Suppressor macrophage (primary cell): ENCODE measurements at places on chromosomes 4 and X.

DNA sequence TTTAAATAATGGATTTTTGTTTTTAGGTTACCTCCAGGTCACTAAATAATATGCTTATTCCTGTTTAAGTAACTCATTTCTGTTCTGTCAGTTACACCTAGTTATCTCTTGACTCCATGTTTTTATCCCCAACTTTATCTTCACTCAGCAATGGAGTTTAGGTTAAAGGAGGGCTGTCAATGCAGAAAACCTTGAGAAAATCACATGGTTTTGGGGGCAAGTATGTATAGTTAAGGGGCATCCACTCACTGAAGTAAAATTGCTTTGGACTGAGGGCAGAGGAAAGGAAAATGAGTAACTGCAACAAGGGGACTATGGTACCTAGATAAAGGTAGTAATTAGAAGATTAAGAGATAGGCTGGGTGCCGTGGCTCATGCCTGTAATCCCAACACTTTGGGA lies 87.1 kb downstream of the UBE2K start:
- DNase-seq, result no peak

DNA sequence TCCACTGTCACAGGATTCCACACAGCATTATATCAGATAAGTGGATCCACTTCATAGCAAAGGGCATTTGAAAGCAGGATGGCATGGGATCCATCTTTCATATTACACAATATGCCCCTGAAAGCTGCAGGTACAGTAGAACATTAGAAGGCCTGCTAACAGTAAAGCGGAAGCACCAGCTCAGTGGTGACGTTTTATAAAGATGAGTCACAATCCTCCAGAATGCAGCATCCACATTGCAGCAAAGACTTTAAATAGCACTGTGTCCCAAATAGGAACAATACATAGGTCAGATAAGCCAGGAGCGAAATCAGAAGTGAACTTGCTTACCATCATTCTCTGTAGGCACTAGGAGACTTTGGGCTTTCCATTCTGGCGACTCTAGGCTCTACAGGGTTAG lies 609.5 kb upstream of the FAT1 start:
- DNase-seq, result no peak

DNA sequence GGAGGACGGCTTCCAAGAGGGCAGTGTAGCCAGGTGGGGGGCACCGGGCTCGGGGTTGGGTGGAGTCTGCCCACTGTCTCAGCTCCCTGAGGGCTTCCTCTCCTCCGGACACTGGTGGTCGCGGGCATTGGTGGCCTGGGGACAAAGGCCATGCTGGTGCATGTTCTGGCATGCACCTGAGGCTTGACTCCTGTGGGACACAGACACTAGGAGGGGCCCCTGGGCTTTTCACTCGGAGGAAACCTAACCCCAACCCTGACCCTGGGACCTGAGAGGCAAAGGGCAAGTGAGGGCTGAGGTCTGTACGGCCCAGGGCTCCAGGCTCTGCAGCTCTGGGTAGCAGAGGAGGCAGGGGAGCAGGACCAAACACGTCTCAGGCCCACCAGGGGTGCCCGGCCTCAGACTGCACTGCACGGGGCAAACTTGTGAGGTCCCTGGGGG lies 22.3 kb upstream of the FGFR3 start:
- DNase-seq, result no peak

- no peak for DNase-seq
These were observed 1197.3 kb downstream of the TECRL start for GRCh38 chr4:63211776-63212479.

GRCh38 chrX:108186811-108187210 lies 95.2 kb downstream of the ATG4A start:
- DNase-seq, result no peak

DNA sequence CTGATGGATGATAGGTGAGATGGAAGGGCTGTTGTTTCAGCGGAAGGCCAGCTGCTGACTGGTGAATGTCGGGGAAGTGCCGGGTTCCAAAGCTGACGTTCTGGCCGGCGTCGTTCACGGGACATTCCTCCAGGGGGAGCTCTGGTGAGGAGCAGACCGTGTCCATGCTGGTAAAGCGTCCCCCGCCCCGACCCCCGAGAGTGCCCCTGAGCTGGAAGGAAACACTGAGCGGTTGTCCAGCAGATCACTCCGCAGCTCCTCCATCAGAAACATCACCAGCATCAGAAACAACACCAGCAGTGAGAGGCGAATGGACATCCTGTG lies 18.6 kb upstream of the ADRA2C start:
- peak; percentile 15 for DNase-seq

DNA sequence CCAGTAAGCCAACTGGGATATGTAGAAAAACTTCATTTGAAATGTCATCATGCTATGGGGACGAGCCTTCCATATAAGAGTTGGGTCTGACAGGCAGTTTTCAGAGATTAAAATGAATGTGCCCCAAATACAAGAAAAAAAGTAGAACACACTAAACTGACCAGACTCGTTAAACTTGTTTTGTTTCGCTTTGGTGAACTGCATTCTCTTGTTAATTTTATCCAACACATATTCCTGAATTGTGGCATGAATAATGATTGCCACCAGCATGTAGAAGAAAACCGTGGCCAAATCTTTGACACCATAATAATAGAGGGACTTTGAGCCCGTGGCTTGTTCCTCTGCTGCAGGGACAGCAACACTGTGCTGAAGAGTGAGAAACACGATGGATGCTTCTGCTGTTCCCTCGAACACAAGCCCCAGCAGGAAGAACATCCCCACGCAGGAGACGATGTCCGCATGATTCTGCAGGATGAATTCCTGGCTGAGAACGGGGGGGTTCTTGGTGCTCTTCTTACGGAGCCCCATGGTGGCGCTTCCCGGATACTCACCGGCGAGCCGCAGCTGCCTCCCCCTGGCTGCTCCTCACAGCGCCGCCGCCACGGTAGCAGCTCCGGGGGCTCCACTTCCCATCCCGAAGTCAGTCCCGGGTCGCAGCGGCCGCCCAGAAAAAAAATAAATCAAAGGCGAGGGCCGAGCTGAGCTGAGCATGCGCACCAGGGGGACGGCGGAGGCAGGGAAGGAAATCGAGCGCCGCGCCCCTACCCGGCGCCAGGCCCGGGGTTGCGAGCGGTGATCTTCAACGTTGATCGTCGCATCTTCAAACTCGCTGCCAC lies at the start of gene TRAM1L1:
TSS of gene TRAM1L1 (minus strand) at position 711 of the 836 bp plus-strand sequence. CDS start at position 528, 183 bp downstream.
- DNase-seq, result peak; percentile 1

DNA sequence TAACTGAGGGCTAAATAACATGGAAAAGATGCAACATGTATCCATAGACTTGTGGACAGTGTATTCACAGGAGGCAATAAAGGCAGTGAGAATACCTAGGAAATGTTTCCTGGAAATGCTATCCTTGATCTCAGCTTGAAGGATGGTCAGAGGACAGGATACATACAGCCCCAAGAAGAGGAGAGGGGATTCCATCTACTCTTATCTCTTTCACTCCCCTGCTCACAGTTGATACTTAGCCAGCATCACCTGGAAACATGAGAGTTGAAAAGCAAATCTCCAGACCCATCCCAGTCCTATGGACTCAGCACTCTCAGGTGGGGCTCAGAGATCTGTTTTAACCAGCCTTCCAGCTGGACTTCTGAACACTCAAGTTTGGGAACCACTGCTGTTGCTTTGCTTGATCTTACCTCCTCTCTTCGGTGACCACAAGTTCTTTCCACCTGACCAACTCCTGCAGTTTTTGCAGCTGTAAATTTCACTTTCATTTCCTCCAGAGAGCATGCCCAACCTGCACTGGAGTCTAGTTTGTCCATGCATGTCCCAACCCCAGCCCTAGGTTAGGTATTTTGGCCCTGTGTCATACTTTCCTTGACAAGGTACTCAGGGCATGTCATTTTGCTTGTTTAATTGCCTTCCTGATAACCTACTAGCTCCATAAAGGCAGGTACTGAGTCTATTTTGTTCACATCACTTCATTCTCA lies 10.4 kb downstream of the RELL1 start:
- no peak for DNase-seq

DNA sequence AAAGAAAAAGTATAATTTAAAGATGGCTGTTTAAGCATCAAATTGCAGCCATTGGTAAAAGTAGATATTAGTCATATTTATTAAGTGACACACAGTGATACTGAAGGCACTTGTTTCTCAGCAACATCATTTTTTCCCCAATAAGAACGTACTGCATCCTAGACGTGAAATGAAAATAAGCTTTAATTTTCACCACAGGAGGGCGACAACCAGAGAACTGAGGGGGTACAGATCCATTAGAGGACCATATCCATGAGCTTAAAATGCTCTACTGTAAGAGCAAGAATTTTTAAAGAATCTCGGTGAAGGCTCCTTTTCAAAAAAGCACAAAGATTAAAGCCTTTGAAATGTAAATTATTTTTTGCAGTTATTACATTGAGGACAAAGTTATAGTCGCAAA lies 33.4 kb downstream of the FRG1 start:
- DNase-seq, result peak; percentile 16

GRCh38 chr4:103996637-103997036 lies 276.9 kb upstream of the TACR3 start:
- DNase-seq, result no peak

GRCh38 chr4:173763389-173763788 lies 233.4 kb upstream of the HAND2 start:
- DNase-seq, result no peak

GRCh38 chrX:100717363-100717762 lies 14.6 kb downstream of the SYTL4 start:
- no peak for DNase-seq

DNA sequence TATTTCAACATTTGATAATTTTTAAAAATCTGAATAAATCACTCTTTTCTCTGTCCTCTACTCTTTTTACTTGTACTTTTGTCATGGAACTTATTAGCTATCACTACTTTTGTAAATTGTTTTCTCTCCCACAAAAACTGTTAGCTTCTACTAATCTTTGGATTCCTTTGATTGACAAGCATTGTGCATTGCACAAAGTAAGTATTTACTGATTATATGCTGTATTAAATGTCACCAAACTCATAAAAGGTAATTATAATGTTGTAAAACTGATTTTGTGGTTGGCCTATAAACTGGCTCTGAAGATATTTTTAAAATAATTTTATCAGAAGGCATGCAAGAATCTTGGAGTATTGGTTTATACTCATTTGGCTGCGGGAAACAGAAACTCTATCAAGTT lies 15.0 kb upstream of the SEC24B start:
- DNase-seq, result no peak
